ENCODE measurements at places on chromosomes 12 and 14.

GRCh38 chr14:45089813-45090212 is 5.9 kb downstream of the PRPF39 start:
- DNase-seq, result peak; percentile 15

DNA sequence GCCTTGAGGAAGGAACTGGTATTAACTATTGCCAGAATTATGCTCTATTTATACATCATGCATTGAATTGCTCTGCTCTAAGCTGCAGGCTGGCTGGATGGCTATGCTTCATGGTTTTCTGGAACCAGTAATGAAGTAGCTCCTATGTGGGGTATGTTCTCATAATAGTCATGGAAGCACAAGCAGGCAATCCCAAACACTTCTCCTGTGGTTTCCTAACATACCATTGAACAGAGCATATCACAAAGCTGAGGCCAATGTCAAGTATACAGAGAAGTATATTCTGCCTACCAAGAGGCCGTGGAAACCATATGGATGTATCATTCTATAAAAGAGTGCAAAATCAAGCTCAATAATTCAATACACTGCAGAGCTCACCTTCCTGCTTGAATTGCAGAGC is 1752.4 kb upstream of the FLRT2 start:
- no peak for DNase-seq

- DNase-seq, result no peak
Observed at GRCh38 chr14:105944632-105945610, 418.5 kb downstream of the TMEM121 start.

DNA sequence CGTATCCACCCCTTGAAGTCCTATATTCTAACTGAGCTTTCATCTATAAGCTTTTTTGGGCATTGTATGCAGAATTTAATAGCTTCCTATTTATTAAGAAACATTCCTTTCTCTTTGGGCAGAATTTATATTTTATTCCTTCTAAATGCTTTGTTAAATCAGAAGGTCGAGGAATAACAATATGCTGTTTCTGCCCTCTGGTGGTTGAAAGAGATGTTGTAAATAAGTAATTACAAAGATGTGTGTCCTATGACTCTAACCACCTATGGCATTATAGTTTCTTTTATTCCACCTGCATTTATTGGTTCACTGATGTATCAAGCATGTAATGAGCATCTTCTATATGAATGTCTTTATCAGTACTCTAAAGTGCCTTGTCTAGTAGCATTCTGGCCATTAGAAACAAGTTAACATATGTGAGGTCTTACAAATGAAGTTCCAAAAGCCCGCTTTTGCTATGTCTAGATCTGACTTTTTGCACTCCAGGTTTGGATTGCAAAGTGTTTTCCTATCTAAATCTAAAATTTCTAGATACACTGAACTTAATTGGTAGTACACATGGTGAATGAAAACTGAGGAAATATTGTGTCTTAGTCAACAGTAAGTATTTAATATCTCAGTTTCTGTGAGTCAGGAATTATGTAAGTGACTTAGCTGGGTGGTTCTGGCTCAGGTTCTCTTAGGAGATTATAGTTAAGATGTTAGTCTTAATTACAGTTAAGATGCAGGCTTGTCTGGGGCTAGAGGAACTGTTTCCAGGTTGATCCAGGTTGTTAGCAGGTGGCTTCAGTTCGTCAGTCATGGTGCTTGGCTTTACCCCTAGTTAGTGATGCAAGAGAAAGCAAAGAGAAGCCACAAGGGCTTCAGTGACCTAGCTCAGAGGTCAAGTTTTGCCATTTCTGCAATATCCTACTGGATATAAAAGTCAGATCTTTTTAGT is 57.5 kb downstream of the PLEKHA5 start:
- peak; percentile 19 for DNase-seq

DNA sequence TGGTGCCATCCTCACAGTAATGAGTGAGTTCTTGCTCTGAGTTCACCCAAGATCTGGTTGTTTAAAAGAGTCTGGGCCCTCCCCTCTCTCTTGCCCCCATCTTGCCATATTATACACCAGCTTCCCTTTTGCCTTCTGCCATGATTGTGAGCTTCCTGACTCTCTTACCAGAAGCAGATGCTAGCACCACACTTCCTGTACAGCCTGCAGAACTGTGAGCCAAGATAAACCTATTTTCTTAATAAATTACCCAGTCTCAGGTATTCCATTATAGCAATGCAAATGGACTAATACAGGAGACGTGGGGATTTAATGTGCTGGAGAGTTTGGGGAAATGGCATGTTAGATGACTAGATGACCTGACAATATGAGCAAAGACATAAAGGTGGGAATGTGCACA is 12.8 kb downstream of the SLC4A8 start:
- no peak for DNase-seq

DNA sequence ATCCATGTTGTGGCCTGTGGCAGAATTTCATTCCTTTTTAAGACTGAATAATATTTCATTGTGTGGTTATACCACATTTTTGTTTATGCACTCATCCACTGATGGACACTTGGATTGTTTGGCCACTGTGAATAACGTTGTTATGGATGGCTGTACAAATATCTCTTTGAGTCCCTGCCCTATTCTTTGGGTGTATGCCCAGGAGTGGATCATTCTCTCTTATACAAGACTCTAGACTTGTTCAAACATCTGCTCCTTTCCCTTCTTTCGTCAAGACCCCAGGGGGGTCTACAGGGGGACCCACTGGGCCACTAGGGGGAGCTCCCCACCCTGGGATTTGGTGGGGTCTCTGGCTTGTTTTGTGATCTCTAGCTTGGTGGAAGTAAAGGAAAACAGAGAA is 77.4 kb downstream of the FBXL14 start:
- no peak for DNase-seq

DNA sequence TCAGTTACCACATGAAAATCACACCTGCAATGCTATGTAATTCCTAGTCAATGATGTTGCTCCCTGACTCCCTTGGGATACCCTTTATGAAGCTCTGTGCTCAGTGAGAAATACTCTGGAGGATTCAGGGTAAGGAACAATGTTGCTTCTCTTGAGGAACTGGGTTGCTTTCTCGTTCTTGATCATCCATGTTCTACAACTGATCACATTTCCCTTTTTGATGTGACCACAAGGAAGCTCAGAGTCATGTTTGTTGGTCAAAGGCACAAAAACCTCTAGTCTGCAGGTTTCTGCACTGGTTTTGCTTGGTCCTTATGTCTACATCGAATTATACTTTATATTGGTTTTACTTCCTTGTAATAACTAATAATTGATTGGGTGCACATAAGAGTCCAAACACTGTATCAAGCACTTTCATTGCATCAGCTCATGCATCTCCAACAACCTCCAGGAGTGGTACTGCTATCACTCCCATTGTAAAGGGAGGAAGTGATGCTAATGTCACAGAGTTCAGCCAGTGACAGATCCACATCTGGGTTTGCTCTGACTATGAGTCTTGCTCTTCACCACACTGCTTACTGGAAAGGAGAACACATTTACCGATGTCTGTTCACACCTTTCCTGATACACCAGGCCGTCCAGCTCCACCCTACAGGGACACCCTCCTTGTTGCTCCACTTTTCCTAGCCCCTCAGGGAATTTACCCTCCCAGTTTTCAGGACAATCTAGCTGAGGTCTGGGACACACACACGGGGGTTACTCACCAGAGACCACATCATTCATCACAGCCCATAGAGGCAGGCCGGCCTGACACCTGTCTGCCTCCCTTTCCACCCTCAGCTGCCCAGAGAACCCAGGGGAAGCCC is 41.0 kb downstream of the CMKLR1 start:
- DNase-seq, result no peak

- peak; percentile 26 for DNase-seq
Observed at GRCh38 chr14:59189091-59189785, 771 bp downstream of the DAAM1 start.

DNA sequence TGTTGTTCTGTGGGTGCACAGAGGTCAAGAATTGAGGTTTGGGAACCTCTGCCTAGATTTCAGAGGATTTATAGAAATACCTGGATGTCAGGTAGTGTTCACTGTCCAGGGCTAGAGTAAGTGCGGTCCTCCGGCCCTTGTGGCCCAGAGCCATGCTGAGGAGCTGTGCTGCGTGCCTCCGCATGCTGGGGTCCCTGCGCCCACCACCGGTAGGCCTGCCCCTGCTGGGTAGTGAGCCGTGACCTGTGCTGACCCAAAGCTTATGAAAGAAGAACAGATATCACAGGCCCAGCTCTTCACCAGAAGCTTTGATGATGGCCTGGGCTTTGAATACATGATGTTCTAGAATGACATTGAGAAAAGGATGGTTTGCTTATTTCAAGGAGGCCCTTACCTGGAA is 37.8 kb upstream of the CMAS start:
- DNase-seq, result no peak

- DNase-seq, result no peak
Observed at GRCh38 chr14:89755816-89756215, 198.7 kb downstream of the EFCAB11 start.

- no peak for DNase-seq
Observed at GRCh38 chr12:14135996-14136395, 154.6 kb upstream of the GRIN2B start.

DNA sequence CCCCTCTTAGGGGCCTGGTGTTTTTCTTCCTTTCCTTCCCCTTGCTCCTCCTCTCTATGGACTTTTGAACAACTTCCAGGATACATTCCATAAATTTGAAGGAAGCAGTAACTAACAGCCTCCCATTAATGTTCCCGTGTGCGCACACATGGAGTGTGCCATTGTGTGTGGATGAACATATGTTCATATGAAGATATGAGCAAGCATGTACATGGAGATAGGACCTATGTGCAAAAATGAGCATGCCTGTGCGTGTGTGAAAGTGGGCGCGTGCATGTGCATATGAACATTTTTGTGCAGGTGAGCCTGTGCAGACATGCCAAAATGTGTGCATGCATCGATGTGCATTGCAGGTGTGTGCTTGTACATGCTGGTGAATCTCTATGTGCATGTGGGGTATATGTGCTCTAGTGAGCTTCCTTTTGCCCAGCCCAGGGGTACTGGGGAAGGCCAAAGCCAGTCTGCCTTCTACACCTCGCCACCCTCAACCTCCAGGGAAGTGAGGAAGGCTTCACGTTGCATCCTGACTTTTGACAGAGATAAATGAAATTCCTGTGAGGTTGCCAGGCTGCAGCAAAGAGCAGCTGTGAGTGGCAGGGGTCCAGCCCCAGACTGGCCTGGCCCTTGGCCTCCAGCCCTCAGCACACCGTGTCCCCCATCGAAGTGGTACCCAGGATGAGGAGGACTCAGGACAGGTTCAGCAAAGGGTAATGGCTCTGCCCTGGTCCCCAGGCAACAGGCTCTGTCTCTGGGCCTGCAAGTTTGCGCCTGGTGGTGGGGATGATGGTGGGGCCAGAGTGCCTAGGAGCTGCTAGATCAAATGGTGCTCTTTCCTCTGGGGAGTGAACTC is 21.1 kb upstream of the PGF start:
- no peak for DNase-seq

DNA sequence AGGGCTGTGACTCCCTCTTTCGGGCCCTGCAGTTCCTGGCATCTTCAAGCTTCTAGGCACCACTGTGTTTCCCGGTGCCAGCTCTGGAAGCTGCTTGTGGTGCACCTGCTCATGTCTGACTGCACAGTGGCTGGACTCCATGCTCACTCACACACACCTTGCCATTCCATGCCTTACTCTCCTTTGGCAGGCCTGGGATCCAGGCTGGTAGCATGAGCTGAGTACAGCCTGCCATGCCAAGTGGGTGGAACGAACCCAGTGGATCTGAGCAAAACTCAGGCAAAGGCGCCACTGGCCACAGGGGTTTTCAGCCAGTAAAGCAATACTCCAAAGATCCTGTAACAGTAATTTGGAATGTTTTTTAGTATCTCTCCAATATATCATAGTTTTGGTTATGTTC is 902.7 kb upstream of the USP15 start:
- DNase-seq, result no peak

DNA sequence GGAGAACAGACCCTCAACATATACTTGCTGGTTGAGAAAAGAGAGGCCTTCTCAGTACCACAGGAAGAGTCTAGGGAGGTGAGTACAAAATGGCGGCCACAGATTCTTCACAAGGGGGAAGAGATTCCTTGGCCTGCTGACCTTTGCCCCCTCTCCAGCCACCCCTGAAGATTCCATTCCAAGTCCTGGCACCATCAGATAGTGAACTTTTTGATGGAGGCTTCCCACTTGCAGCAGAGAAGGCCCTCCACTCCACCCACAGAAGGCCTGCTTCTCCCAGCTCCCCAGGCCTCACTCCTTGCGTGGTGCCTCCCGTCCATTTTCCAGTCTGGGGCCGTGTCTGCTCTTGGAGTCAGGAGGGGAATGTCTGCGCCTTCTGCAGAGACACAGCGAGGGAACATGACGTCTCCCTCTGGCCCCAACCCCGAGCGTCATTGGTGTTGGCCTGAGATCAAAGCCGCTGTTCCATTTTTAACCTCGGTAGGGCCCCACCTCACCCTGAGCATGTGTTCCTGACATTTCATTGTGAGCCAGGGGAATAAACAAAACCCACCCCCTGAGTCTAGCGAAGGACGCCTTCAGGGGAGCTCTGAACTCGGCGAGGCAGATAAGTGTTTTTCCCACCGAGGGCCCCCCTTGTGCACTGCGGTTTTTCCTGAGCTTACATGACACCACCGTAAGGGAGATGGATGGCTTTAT is 268.7 kb upstream of the TBX3 start:
- DNase-seq, result peak; percentile 29

DNA sequence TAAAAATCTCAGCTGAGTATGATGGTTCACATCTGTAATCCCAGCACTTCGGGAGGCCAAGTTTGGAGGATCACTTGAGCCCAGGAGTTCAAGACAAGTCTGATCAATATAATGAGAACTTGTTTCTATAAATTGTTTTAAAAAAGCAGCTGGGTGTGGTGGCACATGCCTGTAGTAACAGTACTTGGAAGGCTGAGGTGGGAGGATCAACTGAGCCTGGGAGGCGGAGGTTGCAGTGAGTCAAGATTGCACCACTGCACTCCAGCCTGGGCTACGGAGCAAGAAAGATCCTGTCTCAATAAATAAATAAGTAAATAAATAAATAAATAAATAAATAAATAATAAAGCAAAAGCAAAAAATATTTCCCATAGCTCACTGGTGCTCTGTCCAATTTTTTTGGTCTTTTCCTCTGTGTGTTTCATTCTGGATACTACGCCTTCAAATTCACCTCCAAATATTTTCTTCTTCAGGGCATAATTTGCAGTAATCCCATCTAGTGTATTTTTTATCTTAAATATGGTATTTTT is 32.7 kb upstream of the SNX6 start:
- no peak for DNase-seq

DNA sequence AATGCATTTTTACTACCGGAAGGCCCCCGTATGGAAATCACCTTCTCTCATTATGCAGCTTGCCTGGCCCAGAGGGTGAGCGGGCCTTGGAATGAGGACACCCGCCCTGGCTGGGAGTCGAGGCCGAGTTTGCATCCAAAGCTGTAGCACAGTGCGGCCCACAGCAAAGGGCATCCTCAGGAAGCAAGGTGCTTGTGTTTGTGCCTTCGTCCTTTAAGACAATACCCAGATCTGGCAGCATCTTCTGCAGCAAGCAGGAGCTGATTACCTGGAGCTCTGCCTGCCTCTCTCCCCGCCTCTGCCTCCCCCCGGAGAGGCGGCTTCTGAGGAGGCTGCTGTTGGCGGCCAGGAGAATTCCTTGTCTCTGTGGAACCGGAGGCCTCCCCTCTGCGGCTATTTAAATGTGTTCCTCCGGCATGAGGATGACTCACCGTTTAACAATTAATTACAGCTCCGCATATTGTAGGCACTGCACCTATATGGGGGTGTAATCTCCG is 145.3 kb downstream of the CACNA1C start:
- DNase-seq, result peak; percentile 34

GRCh38 chr12:65741656-65742017 is 82.6 kb upstream of the HMGA2 start:
- DNase-seq, result peak; percentile 70

All from AG08396 (cell line).